WTC11 (cell line): ENCODE measurements at places on chromosomes 16 and 17. TPM values are rescaled to one million over a fixed set of nuclear protein-coding genes. Genes with fewer than 3 reads are reported as not detected.

CMIP gene
- 57.0 to 63.7 TPM (median 59.6 TPM) in 3 replicates for total RNA-seq

TSPAN10 gene
- total RNA-seq, result 1.5 to 3.0 TPM (median 2.4 TPM) in 3 replicates

DNA sequence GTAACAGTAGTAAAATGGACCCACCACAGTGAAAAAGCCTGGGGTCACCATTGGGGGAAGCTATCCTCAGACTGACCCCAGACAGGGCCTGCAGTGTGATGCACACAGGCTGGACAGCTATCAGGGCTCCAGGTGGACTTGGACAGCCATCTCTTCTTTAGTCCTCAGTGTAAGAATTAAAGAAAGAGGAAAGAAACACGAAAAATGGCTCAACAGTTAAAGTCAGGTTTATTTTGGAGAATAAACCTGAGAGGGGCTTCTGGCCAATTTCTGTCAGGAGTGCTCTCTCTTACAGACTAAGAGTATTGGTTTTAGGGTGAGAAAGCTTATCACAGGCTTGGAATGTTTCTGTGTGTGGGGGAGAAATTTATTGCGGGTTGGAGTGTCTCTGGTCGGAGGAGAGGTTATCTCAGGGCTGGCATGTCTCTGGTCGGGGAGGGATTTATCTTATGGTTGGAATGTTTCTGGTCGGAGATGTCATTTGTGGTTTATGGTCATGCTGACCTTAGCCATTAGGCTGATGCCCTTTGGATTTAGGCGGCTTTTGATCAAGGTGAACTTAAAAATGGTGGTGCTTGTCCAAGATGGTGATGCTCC, 10.8 kb upstream of the B4GALNT2 start:
- no peak overlapping the region for H3K27ac ChIP-seq
- H3K4me3 ChIP-seq, result no peak overlapping the region
- DNase-seq, result no peak
- H3K36me3 ChIP-seq, result peaks cover 23% of the 10 kb centered on the region

GRCh38 chr16:3400446-3400778, 392 bp downstream of the ZSCAN32 start:
- peak overlapping the region; percentile 95 for H3K4me3 ChIP-seq
- no peaks in the 10 kb centered on the region for H3K27me3 ChIP-seq
- peaks cover 50% of the 10 kb centered on the region for H3K36me3 ChIP-seq
- peak overlapping the region; percentile 78; the same call in 1 of the 2 replicates for H3K27ac ChIP-seq
- H3K4me1 ChIP-seq, result peaks cover 8% of the 10 kb centered on the region

TP53TG3F gene
- not detected in 3 replicates for total RNA-seq

TBC1D26 gene
- 2.2 to 3.6 TPM (median 3.5 TPM) in 3 replicates for total RNA-seq

DNA sequence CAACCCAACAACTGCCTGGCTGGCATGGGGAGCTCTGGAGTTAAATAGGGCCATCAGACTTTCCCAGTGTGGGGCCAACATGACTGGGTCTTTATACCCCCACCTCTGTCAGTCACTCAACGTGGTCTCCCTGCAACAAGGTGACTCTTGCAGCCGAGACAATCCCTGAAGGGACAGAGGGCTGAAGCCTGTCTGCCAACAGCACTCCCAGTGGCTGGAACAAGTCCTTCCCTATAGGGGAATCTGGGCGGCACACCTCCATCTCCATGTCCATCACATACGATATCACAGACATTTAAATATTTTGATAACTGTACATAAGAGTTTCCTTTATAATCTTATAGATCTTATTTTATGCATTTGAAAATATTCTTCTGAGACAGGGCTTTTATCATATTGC, 4.8 kb upstream of the MAPT start:
- peaks cover 39% of the 10 kb centered on the region for H3K27me3 ChIP-seq
- H3K36me3 ChIP-seq, result no peaks in the 10 kb centered on the region
- no peak overlapping the region for H3K4me3 ChIP-seq
- H3K27ac ChIP-seq, result no peak overlapping the region
- DNase-seq, result peak; percentile 34

- H3K36me3 ChIP-seq, result peaks cover 35% of the 10 kb centered on the region
- H3K27me3 ChIP-seq, result no peaks in the 10 kb centered on the region
- no peak for DNase-seq
Measured at GRCh38 chr17:44081681-44082080, 11.1 kb downstream of the G6PC3 start.

- no peak overlapping the region for H3K27ac ChIP-seq
- DNase-seq, result no peak
- H3K36me3 ChIP-seq, result no peaks in the 10 kb centered on the region
- H3K4me1 ChIP-seq, result peaks cover 67% of the 10 kb centered on the region
Measured at GRCh38 chr17:48549914-48550501, 5.1 kb upstream of the HOXB2 start.

- no peak for DNase-seq
- no peaks in the 10 kb centered on the region for H3K36me3 ChIP-seq
- H3K27me3 ChIP-seq, result no peaks in the 10 kb centered on the region
- H3K27ac ChIP-seq, result peak overlapping the region; percentile 4; the same call in 1 of the 2 replicates
- H3K4me1 ChIP-seq, result peaks cover 12% of the 10 kb centered on the region
Measured at GRCh38 chr17:51035431-51035830, 85.2 kb downstream of the SPAG9 start.

LAT gene
- 2.0 to 5.6 TPM (median 3.5 TPM) in 3 replicates for total RNA-seq

- H3K4me1 ChIP-seq, result peaks cover 49% of the 10 kb centered on the region
- peaks cover 6% of the 10 kb centered on the region for H3K36me3 ChIP-seq
- H3K27me3 ChIP-seq, result peaks cover 96% of the 10 kb centered on the region
- H3K27ac ChIP-seq, result no peak within 1 kb of the TSS
- H3K4me3 ChIP-seq, result peak within 1 kb of the TSS; percentile 66
- no peak for DNase-seq
Measured at GRCh38 chr16:86510465-86511261, at the start of gene FOXF1. FOXF1 (plus strand) TSS chr16:86510527; CDS start chr16:86510570, 43 bp downstream.

DNA sequence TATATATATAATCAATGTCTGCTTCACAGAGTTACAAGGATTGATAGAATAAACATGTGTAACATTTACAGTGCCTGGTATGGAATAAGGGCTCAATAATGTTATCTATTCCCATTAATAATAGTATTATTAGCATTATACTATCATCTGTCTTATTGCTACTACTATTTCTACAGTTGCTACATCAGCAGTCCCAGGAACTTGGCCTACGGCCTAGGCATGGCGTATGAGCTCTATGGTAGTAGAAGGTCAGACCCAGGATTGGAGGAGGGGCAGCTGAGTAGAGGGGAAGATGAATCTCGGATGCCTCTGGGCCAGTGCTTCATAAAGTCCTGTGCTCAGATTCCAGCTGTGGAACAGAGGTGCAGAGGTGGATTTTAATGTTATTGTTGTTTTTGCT, 146.3 kb upstream of the TBX2 start:
- no peaks in the 10 kb centered on the region for H3K36me3 ChIP-seq
- H3K27me3 ChIP-seq, result no peaks in the 10 kb centered on the region
- H3K27ac ChIP-seq, result no peak overlapping the region
- no peak for DNase-seq
- H3K4me1 ChIP-seq, result peaks cover 33% of the 10 kb centered on the region

DNA sequence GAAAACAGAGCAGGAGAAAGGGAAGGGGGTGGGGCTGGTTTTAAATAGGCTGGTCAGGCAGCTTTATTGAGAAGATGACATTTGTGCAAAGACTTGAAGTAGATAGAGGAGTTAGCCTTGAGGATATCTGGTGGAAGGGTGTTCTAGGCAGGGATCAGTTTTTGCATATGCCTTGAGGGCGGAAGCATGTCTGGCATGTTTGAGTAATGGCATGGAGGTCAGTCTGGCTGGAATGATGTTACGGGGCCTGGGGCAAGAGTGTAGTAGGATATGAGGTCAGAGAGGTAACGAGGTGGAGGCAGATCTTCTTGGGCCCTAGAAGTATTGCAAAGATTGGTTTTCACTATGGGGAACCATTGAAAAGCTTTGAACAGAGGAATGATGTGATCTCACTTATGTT, 4.8 kb downstream of the RABEP1 start:
- peak overlapping the region; percentile 92 for H3K27ac ChIP-seq
- H3K4me3 ChIP-seq, result no peak overlapping the region
- H3K4me1 ChIP-seq, result peaks cover 56% of the 10 kb centered on the region

DNA sequence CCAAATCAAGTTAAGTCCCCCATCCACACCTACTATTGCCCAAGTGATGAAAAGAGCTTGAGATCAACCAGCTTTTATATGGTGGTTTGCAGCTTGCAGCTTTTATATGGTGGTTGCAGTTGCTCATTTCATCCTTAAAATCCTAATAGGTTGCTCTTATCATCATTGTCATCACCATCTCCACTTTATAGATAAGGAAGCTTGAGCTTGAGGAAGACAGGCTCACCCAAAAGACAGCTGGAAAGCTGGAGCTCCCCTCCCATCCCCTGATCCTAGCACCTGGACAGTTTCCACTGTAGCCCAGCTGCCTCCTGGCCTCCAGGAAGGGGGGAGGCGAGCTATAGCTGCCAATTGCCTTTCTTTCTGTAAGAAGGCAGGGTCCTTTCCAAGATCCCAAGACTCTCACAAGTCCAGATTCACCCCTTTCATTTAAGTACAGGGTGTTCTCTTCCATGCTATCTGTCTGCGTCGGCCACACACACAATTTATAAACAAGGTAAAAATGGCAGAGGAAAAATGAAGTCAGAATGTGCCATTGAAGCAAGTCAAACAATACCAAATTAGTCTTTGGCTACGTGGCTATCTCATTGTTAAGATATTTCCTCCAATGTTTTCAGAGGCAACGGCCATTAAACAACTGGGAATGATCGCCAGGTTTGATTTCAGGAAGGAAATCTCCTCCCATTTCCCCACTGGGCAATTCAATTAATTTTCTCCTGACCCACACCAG, 63.3 kb downstream of the PECAM1 start:
- no peaks in the 10 kb centered on the region for H3K4me1 ChIP-seq
- H3K27me3 ChIP-seq, result peaks cover 2% of the 10 kb centered on the region; the same call in 1 of the 2 replicates
- H3K27ac ChIP-seq, result no peak overlapping the region
- no peak for DNase-seq
- H3K36me3 ChIP-seq, result no peaks in the 10 kb centered on the region

GRCh38 chr17:62388856-62389255, 8.5 kb downstream of the EFCAB3 start:
- no peaks in the 10 kb centered on the region for H3K4me1 ChIP-seq
- H3K36me3 ChIP-seq, result no peaks in the 10 kb centered on the region
- H3K27me3 ChIP-seq, result no peaks in the 10 kb centered on the region
- no peak for DNase-seq
- no peak overlapping the region for H3K4me3 ChIP-seq
